ENCODE measurements at places on chromosomes 6 and 20.
A peak's percentile ranks its signal among the peaks of the same experiment; 100 is the strongest.

- peak; percentile 36 for DNase-seq
Observed at GRCh38 chr6:32622545-32623401, 14.4 kb upstream of the HLA-DQA1 start.

DNA sequence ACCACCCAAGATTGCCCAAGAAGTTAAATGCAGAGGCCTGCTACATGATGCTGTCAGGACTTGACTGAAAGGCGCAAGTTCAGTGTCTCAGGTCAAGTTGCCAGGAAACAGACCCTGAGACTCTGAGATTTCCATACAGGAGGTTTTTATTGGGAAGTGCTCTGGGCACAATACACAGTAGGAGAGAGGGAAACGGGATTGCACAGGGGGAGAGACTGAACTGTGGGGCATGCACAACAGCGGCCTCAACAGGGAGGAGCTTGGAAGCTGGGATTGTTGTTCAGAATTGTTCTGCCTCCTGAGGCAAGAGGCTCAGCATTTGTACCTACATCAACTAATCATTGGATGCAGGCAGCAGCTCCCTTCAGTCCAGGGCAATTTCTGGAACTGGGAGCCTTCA lies 6.7 kb downstream of the STX11 start:
- no peak for DNase-seq

DNA sequence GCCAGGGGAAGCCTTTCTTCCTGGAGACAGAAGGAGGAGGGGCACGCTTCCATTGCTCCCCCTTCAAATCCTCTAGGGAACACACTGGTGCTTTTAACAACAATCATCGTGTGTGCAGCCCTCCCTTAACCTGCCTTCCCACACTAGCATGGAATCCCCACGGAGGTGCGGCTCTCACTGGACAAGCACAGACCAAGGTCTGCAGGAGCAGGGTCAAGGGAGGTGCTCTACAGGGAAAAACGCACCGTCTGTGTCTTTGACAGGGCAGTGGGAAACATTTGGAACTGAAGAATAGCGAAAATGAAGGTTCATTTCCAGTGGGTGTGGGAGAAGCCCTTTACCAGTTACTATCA lies 527.1 kb downstream of the QKI start:
- no peak for DNase-seq

DNA sequence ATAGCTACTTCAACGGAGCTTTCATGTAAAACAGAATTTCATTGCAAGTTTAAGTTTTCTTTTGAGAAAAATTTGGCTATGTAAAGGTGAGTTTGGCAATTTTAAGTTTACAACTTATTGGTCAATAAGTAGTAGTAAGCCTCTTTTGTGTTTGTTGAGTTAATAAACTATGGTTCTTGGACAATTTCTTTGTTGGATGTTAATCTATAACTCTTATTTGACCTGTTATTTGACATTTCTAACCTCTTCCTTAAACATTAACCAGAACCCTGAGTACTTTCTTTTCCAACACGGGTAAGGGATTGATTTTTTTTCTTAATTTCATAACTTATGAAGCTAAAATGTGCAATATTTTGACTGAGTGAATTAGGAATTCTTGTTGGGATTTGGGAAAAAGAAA lies 354.4 kb downstream of the PRKN start:
- DNase-seq = no peak

DNA sequence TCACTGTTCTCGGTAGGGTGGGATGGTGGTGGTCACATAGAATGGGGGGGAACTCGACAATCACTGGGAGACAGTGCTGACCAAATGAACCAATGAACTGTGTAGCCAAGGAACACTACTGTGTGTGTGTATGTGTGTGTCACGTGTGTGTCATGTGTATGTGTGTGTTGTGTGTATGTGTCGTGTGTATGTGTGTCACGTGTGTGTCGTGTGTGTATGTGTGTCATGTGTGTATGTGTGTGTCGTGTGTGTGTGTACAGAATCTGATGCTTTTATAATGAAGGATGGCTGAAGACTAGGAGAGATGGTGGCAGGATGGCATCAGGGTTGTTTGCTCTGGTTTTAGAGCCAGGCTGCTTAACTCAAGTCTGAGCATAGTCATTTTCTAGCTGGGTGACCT lies 99.1 kb upstream of the DUSP22 start:
- no peak for DNase-seq

DNA sequence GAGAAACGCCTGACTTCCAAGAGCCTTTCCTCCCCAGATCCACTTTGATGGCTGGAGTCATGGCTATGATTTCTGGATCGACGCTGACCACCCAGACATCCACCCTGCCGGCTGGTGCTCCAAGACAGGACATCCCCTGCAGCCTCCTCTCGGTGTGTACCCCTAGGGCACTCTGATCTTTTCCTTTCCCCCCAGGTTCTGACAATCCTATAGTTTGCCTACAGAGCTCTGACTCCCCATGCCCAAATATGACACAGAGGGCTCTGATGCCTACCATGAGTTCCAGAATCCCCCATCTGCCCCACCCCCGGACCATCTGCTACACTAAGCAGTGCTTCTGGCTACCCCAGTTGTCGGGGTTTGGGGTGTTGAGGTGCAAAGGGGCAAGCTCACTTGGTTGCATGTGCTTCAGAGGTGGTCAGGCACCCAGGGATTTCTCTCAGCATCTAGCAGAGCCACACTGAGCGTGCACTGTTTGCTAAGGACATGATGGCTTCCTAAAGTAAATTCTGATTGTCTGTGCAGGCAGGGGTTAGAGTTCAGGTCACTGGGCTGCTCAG lies 24.0 kb upstream of the SGK2 start:
- no peak for DNase-seq

DNA sequence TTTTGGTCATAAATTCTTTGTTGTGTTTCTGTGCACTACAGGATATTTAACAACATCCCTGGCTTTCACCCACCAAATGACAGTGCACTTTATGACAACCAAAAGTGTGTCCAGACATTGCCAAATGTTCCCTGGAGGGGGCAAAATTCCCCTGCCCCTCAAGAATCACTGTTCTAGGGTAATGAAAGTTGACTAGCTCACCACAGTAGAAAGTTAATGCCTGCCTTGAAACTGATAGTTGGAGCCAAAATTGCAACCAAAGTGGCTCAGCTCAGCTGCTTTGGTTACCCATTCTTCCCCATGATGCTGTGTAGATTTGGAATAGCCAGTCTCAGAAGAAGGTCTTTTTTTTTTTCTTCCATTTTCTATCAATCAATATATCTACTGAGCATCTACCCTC lies 150.6 kb downstream of the RALGAPA2 start:
- DNase-seq = no peak

- peak; percentile 40 for DNase-seq
Observed at GRCh38 chr20:32249030-32249738, 28.3 kb upstream of the KIF3B start.

GRCh38 chr6:53862662-53863462 lies 68.1 kb downstream of the LRRC1 start:
- no peak for DNase-seq

- no peak for DNase-seq
Observed at GRCh38 chr6:6683969-6684833, 95.7 kb downstream of the LY86 start.

DNA sequence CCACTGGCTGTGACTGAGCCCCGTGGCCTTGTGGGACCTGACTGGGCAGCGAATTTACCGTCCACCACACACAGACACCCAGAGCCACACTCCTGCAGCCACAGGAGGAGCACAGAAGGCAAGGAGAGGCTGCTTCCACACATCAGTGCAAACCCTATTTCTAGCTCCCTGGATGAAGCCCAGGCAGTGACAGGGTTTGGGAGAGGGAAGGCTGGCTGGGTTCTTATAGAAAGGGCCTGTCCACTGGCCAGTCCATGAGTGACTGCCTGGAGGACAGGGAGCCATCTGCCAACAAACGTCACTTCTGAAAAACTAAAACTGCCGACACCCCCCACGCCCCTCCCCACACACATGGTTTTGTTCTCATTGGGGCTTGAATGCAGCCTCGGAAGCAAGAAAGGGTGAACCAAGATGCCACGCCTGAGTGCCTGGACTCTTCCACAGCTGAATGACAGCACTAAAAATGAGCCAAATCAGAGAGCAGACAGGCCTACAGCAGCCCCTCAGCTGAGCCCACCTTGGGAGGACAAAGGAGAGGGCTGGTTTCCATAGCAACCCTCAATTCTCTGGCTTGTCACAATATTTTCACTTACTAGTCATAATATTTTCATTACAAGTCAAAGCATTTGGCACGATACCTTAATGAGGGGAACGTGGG lies 38.4 kb downstream of the RRBP1 start:
- no peak for DNase-seq

All from activated CD4-positive, alpha-beta T cell treated with anti-CD3 and anti-CD28 coated beads, Interleukin-2, amount 50 U/mL, for 24 hours (primary cell).